GM19239 (cell line): ENCODE measurements at places on chromosomes 11 and 22.

GRCh38 chr22:24189249-24190158 lies 8.2 kb downstream of the SUSD2 start:
- DNase-seq = peak; percentile 89

DNA sequence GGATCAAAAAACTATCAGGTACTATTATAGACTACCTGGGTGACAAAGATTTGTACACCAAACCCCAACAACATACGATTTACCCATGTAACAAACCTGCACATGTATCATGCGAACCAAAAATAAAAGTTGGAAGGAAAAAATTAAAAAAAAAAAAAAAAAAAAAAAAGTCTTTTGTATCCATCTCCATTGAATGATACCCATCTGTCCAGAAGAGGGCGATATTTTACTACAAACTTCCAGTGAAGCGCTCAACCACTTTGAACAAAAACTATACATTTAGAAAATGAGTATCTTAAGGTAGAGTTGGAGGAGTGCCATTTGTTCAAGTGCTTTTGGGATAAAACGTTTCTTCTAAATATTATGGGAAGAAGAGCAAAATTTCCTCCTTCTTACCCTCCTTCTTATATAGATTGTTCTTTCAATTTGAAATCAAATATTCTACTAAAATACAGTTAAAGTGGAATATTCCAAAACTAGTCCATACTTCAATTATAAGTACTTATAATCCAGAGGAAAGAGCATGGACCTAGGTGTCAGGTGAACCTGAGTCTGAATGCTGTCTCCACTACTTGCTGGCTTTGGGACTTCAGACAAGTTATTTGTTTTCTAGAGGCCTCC lies 23.3 kb downstream of the ARL14EP start:
- no peak for DNase-seq

DNA sequence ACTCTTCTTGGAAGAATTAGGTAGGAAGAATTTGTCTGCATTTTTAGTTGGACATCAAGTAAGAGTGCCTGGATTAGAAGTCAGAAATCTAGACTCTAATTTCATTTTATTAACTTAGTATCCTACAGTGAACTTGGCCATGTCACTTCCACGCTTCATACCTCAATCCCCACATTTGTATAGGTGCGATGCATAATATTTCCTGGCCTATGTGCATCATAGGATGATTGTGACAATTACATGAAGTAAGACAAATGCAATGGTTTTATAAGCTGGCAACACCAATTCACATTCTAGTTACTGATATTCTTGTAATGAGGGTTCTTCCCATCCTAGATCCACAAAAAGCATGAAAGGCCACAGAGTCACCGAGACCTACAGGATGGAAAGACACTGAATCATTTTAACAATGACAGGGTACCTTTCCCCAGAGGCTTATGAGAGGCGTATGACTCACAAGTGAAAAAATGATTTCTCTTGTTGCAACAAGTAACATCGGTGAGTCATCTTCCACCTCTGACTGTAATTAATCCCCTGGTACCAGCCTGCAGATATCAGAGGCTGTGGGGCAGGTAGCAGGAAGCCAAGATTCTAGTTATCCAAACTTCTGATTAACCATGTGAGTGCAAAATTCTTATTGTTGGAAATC lies 56.0 kb upstream of the OR5AK2 start:
- no peak for DNase-seq

DNA sequence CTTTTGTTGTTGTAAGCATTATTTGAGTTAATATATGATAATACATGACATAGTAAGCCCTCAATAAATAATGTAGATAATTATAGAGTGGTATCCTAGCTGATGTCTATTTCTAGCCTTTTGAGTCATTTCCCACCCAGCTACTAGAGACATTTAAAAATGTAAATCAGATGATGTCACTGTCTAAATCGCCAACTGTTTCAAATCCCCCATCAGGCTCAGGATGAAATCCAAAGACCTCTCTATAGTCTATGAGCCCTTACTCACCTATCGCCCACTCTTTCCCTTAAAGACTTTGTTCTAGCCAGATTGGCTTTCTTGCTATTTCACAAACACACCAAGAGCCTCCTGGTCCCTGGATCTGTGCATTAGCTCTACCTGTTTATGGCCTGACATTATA lies 135.4 kb upstream of the PLET1 start:
- DNase-seq = no peak

- DNase-seq = no peak
Observed at GRCh38 chr22:48490500-48491411, 1336.9 kb downstream of the BRD1 start.

DNA sequence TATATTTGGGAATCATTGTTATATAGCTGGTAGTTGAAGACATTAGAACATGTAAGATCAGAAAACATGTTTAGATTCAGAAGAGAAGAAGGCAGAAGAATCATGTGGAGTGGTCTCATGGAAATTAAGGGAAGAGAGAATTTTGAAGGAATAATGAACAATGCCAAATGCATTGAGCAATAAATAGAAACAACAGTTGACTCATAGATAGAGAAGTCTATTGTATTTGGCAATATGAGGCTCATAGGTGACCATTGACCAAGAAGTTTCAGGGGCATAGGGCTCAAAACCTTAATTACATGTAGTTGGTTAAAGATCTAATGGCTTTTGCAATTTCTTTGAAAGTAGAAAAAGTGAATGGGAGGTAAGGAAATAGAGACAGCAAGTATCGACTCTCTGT lies 123.9 kb downstream of the PAX6 start:
- no peak for DNase-seq

GRCh38 chr11:75766443-75767227 lies 1.9 kb upstream of the DGAT2 start:
- DNase-seq = no peak

DNA sequence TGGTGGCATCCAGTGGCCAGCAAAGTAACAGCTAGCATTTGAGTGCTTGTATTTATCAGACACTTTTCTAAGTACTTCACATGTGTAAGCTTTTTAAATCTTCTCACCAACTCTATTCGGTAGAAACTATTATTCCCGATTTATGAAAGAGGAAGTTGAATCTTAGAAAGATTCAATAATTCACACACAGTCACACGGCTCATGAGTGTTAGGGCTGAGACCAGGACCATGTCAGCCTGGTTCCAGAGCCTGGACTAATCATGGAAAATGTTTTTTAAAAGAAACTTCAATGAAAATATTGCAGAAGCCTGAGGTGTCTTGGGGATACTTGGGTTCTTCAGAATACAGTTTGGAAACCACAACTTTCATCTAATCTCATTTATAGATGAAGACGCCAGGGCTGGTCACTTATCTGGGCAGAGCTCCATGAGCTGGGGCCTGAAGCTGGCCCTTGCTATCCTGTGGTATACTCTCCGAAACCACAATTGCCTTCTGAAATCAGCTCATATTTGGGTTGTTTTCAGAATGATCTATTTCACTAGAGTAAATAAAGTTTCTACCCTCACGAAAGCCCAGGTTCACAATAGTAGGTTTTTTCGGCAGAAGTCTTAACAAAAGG lies 4.3 kb upstream of the CRTAM start:
- no peak for DNase-seq

GRCh38 chr11:91209306-91209705 lies 986.5 kb upstream of the CHORDC1 start:
- DNase-seq = no peak

- DNase-seq = no peak
Observed at GRCh38 chr11:58762284-58763119, 30.8 kb upstream of the GLYAT start.

- DNase-seq = no peak
Observed at GRCh38 chr11:12434325-12434654, 56.9 kb downstream of the PARVA start.

GRCh38 chr11:10298342-10298741 lies 4.3 kb upstream of the SBF2 start:
- no peak for DNase-seq

GRCh38 chr11:44581246-44581645 lies 15.8 kb downstream of the CD82 start:
- no peak for DNase-seq

DNA sequence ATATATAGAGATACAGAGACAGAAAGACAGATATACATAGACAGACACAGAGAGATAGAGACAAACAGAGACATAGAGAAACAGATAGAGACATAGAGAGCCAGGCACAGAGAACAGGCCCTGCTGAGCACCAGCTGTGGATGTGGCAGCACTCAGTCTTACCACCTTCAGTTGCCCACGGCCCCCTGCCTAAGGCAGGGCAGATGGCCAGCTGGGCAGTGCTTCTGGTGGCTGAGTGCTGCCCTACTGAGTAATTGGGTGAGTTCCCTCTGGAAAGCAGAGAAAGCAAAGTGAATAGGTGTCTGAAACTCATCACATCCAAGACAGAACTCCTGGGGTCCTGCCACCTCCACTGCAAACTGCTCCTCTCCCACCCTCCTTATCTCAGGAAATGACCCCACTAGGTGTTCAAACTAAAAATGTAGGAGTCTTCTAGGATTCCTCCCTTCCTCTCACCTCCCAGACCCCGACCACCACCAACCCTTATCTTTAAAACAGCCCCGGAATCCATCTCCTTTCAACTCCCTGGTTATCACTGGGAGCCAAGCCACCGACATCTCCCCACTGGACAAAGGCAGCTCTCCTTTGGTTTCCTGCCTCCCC lies 27.2 kb downstream of the SYN3 start:
- no peak for DNase-seq

DNA sequence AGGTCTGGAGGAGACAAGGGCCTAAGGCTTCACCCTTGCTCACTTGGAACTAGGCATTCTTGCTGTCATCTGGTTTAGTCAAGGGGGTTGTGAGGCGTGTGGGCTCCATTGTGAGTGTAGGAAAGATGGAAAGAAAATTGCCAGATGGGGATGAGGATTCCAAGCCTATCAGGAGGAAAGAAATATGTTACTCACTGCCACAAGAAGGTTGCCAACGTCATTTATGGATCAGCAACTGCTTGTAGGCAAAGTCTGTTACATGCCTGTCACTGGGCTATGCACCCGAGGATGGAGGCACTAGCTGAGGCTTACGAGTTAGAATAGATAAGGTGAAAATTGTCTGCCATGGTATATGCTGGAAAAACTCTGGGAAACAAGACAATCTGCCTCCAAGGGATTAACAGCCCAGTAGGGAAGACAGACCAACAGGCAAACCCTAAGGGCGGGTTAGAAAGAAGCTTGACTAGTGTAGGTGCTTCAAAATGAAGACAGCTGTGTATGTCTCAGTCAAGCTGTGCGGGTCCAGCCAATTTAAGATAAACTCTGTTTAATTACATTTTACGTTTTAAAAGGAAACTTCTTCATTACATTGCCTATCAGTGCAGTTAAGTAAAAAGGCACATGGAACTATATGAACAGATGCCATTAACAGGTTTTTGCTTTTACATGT lies 47.4 kb downstream of the SNX19 start:
- DNase-seq = no peak

DNA sequence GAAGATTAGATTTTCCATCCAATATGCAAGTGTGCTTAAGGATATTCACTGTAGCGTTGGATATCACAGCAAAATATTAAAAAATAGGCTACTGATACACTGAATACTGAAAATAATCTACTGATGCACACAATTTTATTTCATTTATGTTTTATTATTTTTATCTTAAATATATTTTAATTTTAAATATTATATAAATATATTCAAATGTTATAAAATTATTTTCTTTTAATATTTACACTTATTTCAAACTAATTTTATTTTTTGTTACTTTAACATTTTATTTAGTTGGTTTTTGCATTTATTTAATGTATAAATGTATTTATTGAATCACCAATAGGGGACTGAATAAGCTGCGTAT lies 12.3 kb downstream of the MMP3 start:
- DNase-seq = no peak

DNA sequence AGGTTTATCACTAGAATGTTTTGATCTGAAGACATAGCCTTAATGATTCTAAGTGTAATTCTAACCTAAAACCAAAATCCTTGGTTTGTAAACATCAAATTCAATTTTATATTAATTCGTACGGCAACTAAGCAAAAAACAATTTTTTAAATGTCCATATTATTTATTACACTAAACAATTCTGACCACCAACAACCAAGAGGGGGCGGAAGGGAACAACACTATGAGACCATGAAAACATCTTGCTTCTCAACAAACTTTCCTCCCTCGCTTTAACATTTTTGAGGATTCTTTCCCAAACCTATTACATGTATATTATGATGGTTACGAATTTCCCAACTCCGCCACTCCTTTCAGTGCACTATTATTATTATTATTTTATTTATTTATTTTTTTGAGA lies 6.5 kb upstream of the UCP2 start:
- DNase-seq = no peak

- DNase-seq = no peak
Observed at GRCh38 chr11:36899800-36900199, 301.8 kb upstream of the RAG2 start.

- DNase-seq = no peak
Observed at GRCh38 chr11:65864706-65865471, 4.7 kb downstream of the MUS81 start.

- no peak for DNase-seq
Observed at GRCh38 chr11:75223954-75224643, 16.5 kb upstream of the TPBGL start.

DNA sequence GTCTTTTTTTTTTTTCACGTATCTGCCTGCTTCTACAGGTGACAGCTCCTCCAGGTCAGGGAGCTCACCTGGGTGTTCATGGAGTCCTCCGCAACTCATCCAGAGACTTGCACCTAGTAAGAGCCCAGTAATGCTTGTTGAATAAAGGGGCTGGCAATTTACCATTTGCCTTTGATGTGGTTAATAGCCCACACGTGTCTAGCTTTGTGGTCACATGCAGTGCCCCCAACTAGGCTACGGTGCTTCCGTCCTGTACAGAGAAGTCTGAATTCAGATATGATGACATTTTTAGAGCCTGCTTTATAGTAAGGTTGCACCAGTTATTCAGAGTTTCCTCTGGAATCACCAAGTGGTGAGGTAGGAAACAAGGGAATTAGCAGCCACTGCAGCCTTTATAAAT lies 199.4 kb upstream of the MTMR2 start:
- DNase-seq = no peak

DNA sequence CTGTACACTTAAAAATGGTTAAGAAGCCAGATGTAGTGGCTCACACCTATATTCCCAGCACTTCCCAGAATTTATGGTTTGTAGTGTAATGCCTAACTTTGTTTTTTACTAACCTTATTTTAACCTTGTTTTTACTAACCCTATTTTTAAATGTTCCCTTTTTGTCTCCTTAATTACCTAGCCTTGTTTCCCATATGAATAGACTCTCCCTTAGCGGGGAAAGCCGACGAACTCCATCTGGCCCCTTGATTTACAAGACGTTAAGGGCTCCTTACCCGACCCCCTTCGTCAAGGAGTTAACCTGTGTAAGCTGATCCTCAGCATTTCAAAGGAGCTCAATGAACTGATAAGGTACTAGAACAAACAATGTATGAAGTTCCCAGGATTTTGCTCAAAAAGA lies 17.1 kb downstream of the APOBEC3H start:
- no peak for DNase-seq

DNA sequence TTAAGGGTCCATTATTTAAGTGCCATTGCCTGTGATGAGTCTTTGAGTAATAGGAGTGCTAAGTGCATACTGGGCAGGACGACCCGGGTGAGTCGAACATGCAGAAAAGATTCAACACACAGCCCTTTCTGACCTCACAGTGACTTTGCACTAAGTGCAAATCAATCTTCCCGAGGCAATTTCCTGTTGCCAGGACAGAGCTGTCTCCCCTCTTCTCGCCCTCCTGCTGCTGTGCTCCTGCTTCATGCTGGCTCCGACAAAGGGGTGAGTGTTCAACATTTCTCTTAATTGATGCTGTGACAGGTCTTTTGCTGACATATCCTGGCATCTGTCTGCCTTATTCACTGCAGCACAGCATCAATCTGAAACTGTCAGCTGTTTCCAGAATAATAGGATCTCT lies 42.0 kb downstream of the MCHR1 start:
- no peak for DNase-seq

- DNase-seq = no peak
Observed at GRCh38 chr11:40095446-40095845, 1364.0 kb downstream of the LRRC4C start.

GRCh38 chr22:39431821-39432251 lies 25.0 kb upstream of the MGAT3 start:
- DNase-seq = no peak
